Prostate gland (tissue), 2 donors: ENCODE measurements at places on chromosomes 16 and 17. TPM values are rescaled to one million over a fixed set of nuclear protein-coding genes. Genes with fewer than 3 reads are reported as not detected.

GRCh38 chr17:80116921-80117380 lies 15.6 kb downstream of the GAA start:
- no peaks in the 10 kb centered on the region for H3K4me1 ChIP-seq
- no peak overlapping the region for H3K27ac ChIP-seq
- H3K36me3 ChIP-seq, result no peaks in the 10 kb centered on the region
- H3K4me3 ChIP-seq, result no peak overlapping the region

- no peaks in the 10 kb centered on the region for H3K36me3 ChIP-seq
- no peaks in the 10 kb centered on the region for H3K4me1 ChIP-seq
- no peak for DNase-seq
- H3K4me3 ChIP-seq, result no peak overlapping the region
Measured at GRCh38 chr17:10557422-10557821, 8.0 kb upstream of the MYH2 start.

DNA sequence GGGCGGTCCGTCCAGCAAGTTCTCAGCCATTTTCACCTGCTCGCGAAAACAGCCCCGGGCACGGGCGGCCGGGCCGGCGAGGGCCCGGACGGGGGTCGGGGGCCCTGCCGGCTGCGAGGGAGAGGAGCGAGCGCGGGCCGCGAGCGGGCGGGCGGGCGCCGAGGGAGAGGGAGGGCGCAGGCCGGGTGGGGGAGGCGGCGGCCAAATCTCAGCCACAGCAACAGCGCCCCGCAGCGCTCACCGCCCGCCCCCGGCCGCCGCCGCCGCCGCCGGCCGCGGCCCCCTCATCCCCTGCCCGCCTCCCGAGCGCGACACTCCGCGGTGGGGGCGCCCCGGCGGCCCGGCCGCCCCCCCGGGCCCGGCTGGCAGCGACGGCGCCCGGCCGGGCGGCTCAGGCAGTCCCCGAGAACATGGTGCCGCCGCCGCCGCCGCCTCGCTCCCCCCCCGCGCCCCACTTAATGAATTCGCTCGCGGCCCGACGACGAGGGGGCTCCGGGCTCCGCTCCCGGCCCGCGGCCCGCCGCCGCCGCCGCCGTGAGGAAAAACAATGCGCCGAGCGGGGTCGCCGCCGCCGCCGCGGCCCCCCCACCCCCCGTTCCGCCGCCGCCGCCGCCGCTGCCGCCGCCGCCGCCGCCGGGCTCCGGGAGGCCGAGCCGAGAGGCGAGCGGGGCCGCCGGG lies 487 bp downstream of the CREBBP start:
- peak overlapping the region; percentile 82 for H3K27ac ChIP-seq
- peaks cover 6% of the 10 kb centered on the region for H3K4me1 ChIP-seq
- H3K27me3 ChIP-seq, result no peaks in the 10 kb centered on the region

DNA sequence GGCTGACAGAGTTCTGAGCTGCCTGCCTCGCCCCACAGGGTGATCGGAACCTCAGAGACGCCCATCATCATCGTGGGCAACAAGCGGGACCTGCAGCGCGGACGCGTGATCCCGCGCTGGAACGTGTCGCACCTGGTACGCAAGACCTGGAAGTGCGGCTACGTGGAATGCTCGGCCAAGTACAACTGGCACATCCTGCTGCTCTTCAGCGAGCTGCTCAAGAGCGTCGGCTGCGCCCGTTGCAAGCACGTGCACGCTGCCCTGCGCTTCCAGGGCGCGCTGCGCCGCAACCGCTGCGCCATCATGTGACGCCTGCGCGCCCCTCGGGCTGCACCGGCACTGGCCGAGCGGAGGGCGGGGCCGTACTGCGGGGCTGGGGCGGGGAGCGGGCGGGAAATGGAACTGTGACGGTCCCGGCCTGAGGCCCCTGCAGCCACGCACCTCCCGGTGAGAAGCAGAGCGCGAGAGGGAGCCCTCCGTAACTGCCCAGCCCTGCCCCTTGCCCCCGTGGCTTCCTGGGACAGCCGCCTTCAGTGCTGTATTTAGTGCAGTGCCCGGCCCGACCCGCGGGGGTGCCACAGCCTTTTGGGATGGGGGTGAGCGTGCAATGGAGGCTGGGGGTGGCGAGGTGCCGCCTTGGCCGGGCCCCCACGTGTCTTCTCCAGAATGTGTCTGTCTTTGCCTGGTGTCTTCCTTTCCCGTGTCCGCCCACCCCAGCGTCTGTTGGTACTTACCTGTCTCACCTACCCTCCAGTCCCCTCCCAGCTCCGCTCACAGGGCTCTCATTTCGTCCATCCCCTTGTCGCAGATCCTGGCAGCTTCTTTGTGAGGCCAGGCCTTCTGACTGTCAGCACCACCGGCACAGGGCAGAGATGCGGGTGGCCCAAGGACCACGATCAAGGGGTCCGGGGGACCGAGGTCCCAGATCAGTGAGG lies 9.8 kb downstream of the RASL10B start:
- no peak for DNase-seq
- no peaks in the 10 kb centered on the region for H3K4me1 ChIP-seq
- H3K27ac ChIP-seq, result no peak overlapping the region
- H3K27me3 ChIP-seq, result peaks cover 11% of the 10 kb centered on the region

DNA sequence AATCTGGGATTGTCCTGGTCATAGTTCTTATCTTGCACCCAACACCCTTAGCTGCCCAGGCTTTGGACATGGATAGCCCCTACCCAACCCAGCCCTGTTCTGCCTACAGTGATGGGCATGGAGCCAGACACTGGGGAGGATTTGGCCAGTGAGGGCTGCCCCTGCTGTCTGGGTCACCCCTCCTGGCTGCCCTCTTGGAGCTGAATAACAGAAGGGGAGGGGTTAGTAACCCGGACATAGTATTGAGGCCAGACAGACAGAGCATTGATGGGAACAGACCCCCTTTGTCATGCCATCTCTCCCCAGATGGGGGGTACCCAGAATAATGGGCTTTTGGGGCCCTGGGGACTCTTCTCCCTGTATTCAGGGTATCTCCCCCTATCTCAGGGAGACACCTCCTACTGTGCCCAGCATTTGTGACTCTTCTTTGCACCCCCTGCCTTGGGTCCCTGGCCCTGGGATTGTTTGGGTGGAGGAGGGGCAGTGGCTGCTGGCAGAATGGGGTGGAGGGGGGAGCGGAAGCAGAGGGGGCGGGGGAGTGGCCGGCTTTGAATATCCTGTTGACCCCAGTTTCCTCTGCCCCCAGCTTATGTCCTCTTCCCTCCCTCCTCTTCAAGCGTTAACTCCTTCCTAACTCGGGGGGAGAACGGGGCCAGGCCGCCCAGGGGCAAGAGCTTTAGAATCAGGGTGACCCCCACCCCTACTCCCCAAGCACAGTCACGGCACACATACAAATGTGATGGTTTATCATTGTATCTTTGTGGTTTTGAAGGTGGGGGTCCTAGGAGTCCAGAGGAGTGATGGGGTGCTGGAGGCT lies 17.0 kb downstream of the GJD3 start:
- H3K4me1 ChIP-seq, result peaks cover 43% of the 10 kb centered on the region
- H3K27ac ChIP-seq, result peak overlapping the region; percentile 98
- H3K27me3 ChIP-seq, result no peaks in the 10 kb centered on the region
- H3K36me3 ChIP-seq, result no peaks in the 10 kb centered on the region
- no peak overlapping the region for H3K4me3 ChIP-seq

The KRT15 gene
- 1,038 TPM for total RNA-seq

The PFN1 gene
- 1,039 TPM for total RNA-seq
